H54 (cell line): ENCODE measurements at places on chromosomes 2 and 18.

GRCh38 chr2:218859988-218860831 lies 605 bp downstream of the WNT6 start:
- DNase-seq: no peak

- DNase-seq: no peak
These were observed 196.2 kb downstream of the ZNF385B start for GRCh38 chr2:179664972-179665812.

DNA sequence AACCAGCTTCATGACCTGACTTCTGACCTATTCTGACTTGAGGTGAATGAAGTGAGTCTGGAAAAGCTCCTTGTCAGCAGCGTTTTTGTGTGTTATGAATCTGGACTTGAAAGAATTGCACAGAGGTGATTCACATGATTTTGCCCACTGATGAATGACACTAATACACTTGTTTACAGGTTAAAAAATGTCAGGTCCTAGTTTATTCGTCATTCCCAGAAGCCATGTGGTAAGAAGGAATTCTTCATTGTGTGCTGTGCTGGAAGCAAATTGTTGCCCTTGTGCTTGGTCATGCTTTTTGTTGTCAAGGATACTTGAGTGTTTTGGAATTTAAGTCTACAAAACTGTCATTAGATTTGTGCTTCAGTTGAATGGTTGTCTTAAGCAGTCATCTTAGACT lies 15.5 kb downstream of the SEC11C start:
- DNase-seq: peak; percentile 6

DNA sequence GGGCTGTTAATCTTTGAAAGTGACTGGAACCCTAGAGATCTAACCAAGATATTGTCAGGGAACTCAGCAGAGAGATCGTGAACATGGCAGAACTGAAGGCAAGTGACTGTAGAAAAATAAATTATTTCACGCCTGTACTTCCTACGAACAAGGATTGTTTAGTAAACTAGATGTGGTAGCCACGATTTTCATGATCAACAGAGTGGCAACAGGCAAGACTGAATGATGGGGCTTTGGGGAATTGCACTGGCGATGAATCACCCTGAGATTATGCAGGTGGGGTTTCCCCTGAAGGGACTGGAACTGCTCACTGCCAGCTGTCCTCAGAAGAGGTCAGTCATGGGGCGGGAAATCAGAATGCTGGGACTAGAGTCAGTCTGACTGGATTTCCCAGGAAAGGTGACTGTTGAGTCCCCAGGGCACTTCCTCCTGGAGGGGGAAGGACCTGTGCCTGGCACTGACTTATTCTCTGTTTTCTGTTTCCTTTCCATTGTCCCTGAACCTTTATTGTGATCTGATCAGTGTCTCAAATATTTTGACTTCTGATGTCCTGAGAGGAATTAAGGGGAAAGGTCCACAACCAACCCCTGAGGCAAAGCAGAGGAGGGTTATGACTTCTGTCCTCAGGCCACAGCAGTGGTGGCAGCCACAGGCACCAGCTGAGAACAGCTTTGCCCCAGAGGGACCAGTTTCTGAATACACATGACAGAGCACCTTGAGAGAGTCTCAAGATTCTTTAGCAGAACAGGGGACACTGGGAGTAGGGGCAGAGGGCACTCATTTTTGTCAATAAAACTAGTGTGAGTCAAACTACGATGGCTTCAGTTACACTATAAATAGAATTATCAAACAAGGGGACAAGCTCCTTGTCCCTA lies 70.0 kb downstream of the NAB1 start:
- peak; percentile 54 for DNase-seq

GRCh38 chr2:185990861-185991525 lies 252.4 kb downstream of the FSIP2 start:
- DNase-seq: no peak

- DNase-seq: no peak
These were observed 1.1 kb upstream of the SNED1 start for GRCh38 chr2:240997141-240997855.

- no peak for DNase-seq
These were observed 682.9 kb downstream of the KCNJ3 start for GRCh38 chr2:155381436-155381835.

- no peak for DNase-seq
These were observed 2.5 kb upstream of the TTLL4 start for GRCh38 chr2:218708086-218708485.

- DNase-seq: no peak
These were observed 50.8 kb downstream of the PTPRM start for GRCh38 chr18:7617738-7618422.

GRCh38 chr2:141506135-141506534 lies 624.7 kb downstream of the LRP1B start:
- DNase-seq: no peak

- no peak for DNase-seq
These were observed 151.4 kb downstream of the TNS1 start for GRCh38 chr2:217851191-217852020.

DNA sequence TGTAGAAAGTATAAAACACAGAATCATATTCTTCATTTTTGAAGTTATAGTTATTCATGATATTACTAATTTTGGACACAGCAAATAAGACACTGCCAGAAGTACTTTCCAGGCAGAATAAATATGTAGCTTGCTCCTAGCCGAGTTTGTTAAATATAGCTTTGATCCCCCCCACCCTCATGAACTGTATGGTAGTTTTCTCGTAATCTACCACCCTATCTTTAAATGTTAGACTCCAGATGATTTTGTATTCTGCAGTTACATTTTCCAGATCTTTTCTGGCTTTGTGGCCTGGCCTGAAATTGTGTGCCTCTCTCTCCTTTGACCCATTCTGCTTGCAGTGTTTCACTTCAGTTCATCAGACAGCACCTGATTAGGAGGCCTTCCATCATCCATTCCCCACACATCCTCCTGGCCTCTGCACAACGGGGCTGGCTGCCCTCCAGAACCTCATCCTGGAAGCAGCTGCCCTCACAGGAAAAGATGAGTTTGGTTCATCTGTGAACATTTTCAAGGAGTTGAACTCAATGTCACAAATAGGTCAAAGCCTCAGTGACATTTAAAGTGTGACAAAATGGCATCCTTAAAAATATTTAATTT lies 4.7 kb upstream of the KCNJ3 start:
- DNase-seq: no peak

- no peak for DNase-seq
These were observed 1.4 kb downstream of the DPYSL5 start for GRCh38 chr2:26849056-26849999.

DNA sequence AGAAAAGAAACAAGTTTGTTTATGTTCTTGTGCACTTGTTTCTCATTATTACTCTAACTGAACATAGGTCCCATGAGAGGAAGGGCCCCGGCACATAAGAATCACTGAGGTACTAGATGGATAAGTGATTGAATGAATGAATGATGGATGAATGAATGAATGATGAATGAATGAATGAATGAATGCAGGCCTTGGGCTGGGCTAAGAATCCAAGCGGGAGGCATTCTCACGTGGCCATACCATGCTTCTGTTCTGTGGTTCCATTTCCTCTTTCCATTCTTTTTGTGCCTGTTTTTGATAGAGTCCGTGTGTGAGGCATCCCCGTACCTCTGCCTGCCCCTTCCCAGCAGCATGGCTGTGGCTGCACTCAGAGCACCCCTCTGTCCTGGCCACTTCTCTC lies 94.8 kb downstream of the SH3BP4 start:
- DNase-seq: no peak

DNA sequence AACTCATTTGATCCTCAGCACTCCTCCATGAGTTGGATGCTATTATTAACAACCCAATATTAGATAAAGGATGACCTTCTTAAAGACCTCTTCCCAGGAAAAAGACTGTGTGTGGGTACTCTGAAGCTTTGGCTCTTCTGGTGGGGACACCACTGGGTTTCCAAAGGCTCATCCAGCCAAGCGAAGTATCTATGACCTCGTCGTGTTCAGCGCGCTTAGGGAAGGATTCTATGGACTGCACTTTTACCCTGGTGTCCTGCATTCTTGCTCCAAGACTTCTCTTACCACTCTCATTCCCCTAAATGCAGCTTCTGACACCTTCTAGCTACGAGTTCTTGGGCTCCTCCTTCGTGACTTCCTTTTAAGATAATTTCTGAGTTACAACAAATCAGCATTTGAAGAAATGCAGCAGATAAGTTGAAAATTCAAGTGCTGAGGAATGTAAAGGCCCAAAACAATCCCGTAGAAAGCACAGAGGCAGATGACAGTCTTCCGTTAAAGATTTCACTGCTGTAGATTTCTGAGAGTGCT lies 673 bp upstream of the HNMT start:
- no peak for DNase-seq

GRCh38 chr2:194304191-194304590 lies 1352.8 kb upstream of the SLC39A10 start:
- no peak for DNase-seq

- no peak for DNase-seq
These were observed 13.1 kb downstream of the RNU2-63P start for GRCh38 chr2:88003074-88003755.

DNA sequence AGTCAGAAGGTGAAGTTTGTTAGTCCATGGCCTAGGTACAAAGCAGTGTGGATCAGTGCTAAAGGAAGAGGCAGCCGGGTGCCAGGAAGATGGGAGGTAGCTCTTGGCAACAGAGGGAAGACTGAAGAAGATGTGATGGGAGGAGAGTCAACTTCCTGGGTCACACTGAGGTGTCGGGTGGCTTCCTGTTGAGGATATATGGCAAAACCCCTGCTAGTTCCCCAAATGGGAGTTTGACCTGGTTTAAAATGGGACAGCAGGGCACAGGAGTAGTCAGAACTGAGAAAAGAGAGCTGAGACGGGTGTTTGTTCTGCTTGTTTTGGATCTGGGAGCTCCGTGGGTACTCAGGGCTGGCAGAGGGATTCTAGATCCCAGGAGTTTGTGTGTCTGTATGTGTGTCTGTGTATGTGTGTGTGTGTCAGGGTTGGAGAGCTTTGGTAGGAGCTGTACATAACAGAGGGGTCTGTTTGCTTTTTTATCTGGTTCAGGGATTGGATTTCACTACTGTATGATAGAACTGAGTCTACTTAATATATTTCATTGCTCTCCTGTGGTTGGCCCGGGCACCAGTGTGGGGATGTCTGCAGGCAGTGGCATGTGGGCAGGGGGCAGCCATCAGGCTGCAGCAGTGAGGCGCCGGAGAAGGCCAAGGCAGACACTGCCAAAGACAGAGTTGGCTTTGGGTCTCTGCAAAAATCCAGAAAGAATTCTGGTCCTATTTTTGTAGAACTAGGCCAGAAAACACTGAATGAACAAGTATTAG lies 17.1 kb downstream of the MXD1 start:
- DNase-seq: no peak

- no peak for DNase-seq
These were observed 85.1 kb upstream of the ZBTB14 start for GRCh38 chr18:5380586-5380985.

- DNase-seq: no peak
These were observed 138.6 kb downstream of the DNER start for GRCh38 chr2:229575569-229576315.

- no peak for DNase-seq
These were observed 1652.4 kb upstream of the TMEFF2 start for GRCh38 chr2:193847130-193847529.

- no peak for DNase-seq
These were observed 57.3 kb upstream of the FAM117B start for GRCh38 chr2:202577250-202578183.

DNA sequence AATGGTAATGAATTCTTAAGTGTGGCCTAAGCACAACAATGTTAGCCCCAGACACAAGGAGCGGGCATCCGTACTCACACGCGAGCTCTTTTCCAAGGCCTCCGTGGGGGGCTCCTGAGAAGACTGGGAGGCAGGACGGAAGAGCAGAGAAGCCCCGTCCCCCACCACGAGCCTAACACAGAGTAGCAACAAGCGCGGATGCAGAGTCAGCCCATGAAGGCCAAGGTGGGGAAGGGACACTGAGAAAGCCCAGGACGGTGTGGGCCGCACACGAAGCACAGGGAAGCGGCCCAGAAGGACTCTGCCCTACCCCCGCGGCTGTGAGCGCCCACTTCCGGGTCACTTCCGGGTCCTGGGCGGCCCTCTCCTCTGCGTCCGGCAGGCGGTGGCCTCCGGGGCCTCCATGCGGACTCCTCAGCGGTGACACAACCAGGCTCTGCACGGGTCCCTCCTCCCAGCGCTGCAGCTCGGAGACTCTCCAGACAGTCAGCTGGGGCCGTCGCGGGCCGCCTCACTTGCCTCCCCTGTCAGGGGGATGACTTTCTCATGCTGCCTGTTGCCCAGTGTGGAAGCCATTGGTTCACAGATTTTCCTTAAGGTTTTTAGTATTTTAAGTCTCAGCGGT lies 151.5 kb downstream of the MTCL1 start:
- DNase-seq: no peak

DNA sequence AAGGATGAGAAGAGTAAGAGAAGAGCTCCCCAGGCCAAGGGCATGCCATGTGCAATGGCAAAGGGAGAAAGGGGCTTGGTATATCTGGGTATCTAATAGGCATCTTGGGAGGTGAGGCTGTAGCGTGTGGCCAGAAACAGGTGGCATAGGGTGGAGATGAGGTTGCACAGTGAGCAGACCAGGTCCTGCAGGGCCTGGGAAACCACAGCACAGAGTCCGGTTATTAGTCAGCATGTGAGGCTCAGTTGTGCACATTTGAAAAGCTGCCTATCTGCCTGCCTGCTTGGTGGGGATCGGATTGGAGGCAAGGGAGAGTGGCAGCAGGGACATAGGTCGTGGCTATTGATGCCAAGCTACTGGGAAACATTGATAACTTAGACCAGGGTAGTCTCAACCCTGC lies 190.6 kb downstream of the TPGS2 start:
- DNase-seq: no peak

GRCh38 chr2:60888853-60889252 lies 7.5 kb downstream of the REL start:
- no peak for DNase-seq

DNA sequence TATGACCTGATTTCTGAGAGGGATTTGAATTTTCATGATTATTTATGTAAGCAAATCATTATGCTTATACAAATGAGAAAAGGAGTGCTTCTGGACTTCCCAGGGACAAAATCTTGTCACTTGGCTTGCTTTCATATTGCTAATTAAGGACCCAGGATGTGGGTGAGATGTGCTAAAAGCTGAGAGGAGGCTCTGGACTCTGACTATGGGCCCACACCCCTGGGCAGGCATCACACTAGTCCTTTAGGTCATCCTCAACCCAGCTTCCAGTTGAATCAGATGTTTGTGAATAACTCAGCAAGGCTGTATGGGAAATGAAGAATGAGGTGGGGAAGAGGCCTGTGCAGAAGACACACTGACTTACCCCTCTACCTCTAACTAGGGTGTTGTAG lies 11.9 kb downstream of the IL1B start:
- DNase-seq: no peak

DNA sequence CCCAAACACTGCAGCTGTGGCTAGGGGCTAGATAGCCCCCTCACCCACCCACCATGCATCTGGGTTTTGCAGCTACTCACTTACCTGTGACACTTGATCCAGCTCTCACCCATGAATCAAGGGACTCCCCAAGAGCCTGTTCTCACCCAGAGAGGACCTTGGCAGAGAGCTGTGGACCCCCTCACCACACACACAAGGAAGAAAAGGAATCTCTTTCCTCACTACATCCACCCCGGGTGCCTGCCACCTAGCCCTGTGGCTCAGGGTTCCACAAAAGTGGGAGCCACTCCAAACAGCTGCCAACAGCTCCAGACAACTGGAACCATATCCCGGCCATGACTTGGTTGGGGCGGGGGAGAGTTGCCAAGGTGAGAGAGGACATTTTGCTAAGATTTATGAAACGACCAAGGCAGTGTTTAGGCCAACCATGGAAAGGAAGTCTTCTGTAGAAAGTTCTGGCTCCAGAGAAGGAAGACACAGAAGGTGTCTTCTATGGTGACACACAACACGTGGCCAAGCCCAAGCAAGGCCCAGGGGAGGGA lies 522.1 kb upstream of the RAB6C start:
- no peak for DNase-seq

- DNase-seq: no peak
These were observed 74.5 kb downstream of the AP1S3 start for GRCh38 chr2:223762853-223763252.
